ENCODE measurements at places on chromosomes 13 and 19.

DNA sequence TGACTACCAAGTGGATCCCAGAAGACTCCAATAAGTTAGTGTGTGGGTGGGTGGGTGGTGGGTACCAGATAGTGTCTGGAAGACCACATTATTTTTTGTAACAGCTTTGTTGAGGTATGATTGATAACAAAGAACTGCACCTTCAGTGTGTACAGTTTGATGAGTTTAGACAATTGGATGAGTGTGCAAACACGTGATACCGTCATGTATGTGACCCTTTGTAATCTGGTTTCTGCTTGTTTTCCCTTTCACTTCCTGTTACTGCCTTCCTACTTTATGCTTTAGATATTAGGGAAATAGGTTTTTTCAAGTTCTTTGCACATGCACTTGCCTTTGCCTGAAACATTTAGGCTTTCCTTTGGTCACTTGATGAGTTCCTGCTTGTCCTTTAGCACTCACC is 8.5 kb downstream of the RPL21 start:
- DNase-seq = no peak

DNA sequence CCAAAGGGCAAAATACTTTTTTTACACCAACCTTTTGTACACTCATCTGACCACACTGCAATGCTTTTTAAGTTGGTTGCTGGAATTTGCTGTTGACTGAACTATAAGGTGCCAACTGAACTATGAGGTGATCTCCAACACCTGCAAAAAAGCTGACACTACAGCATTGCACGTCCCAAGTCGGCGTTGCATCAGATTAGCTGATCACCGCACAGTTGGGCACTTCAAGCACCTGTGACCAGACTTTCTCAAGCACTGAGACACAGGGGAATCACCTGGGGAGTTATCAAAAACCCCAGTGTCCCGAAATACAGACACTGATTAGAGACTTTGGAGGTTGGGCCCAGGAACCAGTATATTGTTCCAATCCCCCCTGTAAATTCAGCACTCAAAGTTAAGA is 1.1 kb downstream of the NLRP11 start:
- no peak for DNase-seq

- no peak for DNase-seq
These were observed 120.7 kb upstream of the SPATA13 start for GRCh38 chr13:24039621-24040475.

GRCh38 chr19:2081873-2082810 is 14.0 kb downstream of the MOB3A start:
- no peak for DNase-seq

DNA sequence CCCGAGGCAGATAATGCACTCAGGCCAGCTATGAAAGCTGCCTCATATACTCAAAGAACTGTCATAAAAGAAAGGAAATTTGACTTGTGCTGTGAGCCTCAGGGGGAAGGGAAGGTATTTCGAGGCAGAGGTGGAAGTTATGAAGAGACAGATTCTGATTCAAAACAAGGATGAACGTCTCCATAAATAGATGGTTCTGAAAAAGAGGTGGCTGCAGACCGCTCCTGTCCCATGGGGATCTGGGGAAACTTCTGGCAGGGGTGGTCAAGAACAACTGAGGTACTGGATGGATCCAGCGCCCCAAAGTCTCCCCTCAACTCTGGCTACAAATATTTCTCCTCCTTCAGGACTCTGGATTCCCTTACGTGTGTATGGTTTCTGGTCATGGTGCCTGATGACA is 168.1 kb upstream of the IRS2 start:
- no peak for DNase-seq

- no peak for DNase-seq
These were observed 42.6 kb upstream of the ZNF91 start for GRCh38 chr19:23437901-23438300.

DNA sequence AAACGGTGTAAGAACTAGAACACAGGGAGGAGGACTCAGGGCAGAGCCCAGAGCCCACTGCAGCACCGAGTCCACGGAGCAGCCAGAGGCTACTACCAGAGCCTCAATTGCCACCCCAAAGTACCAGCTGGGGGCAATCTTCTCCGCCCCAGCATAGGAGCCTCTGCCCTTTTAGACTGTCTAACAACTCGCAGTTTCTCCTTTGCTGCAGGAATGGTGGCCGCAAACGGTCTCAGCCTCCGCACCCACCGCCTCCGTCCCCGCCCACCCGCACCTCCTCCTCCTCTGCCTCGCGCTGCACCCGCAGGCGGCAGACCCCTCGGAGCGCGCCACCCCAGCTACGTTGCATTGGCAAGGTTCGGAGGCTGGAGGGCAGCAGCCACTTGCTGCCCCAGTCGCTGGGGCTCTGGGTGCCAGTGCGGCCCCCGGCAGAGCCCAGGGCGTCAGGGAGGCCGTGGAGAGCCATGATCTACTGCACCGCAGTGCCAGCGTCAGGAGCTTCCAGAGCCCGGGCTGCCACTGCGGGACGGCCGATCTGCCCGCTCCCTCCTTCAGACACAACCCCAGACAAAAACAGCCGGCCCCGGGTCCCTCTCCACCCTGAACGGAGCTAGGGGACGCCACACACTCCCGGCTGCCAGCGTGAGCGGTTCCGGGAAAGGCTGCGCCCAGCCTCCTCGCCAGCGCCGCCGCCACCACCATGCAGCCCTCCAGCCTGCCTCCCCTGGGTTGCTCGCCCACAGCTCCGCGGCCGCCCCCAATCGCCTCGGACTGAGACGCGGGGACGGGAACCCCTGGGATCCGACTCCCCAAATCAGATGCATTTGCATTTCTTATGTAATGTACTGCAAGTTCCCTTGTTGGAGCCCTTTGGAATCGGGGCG is 1.8 kb downstream of the FGF14 start:
- peak; percentile 69 for DNase-seq

- DNase-seq = no peak
These were observed 151.8 kb upstream of the SOX1 start for GRCh38 chr13:111915104-111915551.

DNA sequence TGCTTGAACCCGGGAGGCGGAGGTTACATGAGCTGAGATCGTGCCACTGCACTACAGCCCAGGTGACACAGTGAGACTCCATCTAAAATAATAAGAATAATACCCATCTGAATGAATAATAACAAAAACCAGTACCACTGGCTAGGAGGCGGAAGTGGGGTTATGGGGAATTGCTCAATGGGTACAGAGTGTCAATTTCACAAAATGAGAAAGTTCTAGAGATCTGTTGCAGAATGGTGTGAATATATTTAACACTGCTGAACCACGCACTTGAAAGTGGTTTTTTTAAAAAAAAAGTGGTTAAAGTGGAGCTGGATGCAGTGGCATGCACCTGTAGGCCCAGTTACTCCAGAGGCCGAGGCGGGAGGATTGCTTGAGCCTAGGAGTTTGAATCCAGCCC is 18.5 kb downstream of the KLF2 start:
- DNase-seq = no peak

GRCh38 chr13:42354241-42355091 is 82.5 kb downstream of the AKAP11 start:
- no peak for DNase-seq

GRCh38 chr13:28820099-28821051 is at the start of gene MTUS2:
Gene MTUS2 (plus strand): TSS chr13:28820339.
- peak; percentile 53 for DNase-seq

DNA sequence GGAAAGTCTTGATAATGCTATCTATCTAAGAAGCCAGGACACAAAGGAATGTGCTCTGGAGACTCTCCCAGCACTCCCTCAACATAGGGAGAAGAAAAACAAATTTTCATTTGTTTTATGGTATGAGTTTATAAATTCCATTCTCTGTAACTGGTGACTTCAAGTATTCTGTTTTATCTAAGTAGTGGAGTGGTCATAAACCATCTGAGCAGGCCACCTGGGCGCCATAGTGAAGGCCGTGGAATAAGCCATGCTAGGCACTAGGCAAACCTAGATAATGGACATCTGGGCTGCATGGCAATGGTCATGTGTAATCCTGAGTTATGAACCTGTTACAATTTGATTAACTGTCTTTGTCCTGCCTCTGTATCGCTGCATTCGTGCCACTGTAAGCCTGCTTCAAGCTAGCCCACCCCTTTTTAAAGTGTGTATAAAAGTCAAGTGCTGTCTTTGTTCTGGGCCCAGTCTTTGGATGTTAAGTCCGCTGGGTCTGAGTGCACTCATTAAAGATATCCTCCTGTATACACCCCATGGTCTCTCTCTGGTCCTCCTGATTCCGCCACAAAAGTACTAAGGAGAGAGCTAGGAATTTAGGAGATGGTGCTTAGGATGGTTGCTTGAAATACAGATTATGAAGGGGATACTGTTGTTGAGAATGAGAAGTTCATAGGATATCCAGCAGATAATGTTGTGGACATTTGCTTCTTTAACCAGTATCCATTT is 13.2 kb downstream of the GTF2F2 start:
- DNase-seq = no peak

GRCh38 chr13:78305171-78305570 is 298.2 kb downstream of the POU4F1 start:
- no peak for DNase-seq

- DNase-seq = no peak
These were observed 16.8 kb downstream of the CCL25 start for GRCh38 chr19:8069096-8069973.

DNA sequence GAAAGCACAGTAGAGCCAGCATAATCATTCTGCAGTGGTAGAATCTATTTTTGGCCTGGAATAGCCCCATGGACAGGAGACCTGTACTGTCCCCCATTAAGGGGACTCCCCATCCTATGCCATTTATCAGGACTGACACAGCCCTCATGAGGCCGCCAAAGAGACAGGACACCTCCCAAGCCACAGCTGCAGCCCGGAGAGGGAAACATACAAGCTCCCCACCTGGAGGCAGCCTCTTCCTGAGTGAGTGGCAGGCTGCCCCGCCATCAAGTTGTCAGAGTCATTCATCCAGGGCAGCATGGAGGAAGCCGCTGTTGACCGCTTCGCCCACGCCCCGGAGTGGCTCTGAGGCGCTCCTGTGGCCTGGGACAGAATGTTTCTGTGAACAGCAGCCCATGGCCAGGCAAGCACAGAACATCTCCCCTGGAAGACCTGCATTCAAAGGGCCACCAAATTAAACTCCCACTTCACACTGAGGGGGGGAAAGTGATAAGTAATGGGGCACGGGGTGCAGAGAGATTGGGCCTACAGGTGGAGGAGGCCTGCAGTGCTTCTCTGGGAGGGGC is 111.3 kb downstream of the ZDHHC20 start:
- DNase-seq = no peak

DNA sequence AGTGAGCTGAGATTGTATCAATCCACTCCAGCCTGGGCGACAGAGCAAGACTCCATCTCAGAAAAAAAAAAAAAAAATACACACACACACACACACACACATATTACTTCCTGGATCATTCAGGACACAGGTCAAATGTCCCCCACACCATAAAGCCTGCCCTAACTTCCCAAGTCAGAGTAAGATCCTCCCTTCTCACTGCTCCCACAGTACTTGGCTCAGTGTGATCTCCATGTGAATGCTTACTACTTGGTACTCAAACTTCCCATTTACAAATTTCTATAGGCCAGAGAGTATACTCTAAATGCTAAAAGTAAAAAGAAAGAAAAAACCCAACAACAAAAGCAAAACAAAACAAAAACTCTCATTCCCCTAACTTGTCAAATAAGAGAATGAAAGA is 386.8 kb downstream of the SLITRK6 start:
- DNase-seq = no peak

GRCh38 chr19:35986664-35987570 is 8.1 kb upstream of the SDHAF1 start:
- DNase-seq = peak; percentile 66

- DNase-seq = peak; percentile 65
These were observed at the start of gene SCGB2B2 for GRCh38 chr19:34676697-34677385. Gene SCGB2B2 (minus strand): TSS chr19:34677159. CDS start chr19:34594563, 82,596 bp downstream.

DNA sequence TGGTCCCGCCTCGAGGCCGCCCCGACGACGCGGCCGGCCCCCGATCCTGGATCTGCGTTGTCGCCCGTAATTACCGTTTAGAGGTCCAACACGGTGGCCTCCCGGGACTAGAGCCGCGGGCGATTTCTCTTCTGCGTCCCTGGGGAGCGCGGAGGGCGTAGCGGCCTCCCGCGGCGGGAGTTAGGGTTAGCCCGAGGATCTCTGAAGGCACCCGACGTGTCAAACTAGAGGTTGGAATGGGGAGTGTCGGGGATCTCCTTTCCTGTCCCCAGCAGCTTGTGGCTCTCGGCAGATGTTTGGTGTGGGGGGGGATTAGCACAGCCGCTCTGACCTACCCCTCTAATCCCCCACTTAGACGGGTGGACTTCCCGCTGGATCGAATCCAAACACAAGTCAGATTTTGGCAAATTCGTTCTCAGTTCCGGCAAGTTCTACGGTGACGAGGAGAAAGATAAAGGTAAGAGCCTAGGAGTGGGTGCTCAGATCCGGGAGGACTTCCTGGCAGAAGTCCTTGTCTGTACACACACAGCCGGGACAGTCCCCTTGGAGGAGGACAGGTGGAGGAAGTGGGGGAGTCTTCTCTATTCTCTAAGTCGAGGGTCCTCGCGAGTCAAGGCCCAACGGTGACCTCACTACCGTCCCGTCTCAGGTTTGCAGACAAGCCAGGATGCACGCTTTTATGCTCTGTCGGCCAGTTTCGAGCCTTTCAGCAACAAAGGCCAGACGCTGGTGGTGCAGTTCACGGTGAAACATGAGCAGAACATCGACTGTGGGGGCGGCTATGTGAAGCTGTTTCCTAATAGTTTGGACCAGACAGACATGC is 581 bp downstream of the CALR start:
- peak; percentile 48 for DNase-seq

- DNase-seq = no peak
These were observed 2.2 kb upstream of the CLEC17A start for GRCh38 chr19:14580623-14581237.

DNA sequence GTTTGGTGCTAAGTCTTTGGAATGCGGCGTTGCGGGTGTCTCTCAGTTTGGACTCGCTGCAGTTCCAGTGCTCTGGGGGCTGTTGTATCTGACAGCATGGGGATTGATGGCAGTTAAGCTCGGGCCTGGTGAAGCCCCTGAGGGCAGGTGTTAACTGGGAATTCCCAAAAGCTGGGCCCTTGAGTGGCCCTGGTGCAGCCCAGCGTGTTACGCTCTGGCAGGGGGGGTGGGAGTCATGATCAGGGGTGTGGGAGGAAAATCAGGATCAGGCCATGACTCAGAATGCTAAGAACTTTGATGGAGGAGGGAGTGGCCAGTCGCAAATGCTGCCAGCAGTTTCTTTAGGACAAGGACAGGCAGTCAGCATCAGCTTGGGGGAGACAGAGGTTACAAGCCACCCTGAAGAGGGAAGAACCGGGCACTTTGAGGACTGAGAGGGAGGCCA is 19.6 kb downstream of the AP2A1 start:
- DNase-seq = peak; percentile 50

GRCh38 chr13:105118426-105118985 is 1417.0 kb downstream of the EFNB2 start:
- no peak for DNase-seq

GRCh38 chr19:5966215-5966614 is 11.7 kb downstream of the RANBP3 start:
- DNase-seq = no peak

- no peak for DNase-seq
These were observed 2.7 kb upstream of the HNRNPL start for GRCh38 chr19:38852231-38853044.

GRCh38 chr13:27658546-27658945 is 36.9 kb downstream of the POLR1D start:
- DNase-seq = no peak

Measured in right cardiac atrium (tissue), 5 donors.